ENCODE measurements at places on chromosomes 5 and 9.

DNA sequence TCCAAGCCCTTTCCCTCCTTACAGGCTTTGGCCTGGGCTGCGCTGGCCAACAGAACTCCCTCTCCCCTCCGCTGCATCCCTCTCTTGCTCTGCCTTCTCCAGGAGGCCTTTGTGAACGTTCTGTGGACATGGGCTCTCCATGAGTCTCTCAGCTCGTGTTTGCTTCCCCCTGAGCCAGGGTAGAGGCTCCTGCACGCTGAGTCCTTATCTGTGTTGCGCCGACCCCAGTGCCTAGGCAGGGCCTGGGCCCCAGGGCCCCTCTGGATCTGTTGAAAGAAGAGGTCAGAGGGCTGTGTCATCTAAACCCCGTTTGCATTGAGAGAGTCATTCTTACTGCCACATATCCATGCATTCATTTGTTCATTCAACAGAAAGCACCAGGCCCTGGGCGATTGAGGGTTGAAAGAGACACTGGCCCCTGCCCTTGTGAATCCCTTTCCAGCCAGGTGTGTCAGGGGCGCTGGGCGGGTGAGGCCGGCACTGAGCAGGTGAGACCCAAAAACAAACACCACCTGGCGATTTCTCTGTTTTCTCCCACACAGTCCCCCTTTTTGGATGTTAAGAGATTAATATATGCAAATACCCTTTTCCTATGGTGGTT lies 111.2 kb upstream of the IER5L start:
- DNase-seq: no peak

- DNase-seq: peak; percentile 48
Measured at GRCh38 chr9:112884101-112884500, 6.6 kb downstream of the SLC46A2 start.

- no peak for DNase-seq
Measured at GRCh38 chr5:138945421-138946240, 70.5 kb upstream of the LRRTM2 start.

DNA sequence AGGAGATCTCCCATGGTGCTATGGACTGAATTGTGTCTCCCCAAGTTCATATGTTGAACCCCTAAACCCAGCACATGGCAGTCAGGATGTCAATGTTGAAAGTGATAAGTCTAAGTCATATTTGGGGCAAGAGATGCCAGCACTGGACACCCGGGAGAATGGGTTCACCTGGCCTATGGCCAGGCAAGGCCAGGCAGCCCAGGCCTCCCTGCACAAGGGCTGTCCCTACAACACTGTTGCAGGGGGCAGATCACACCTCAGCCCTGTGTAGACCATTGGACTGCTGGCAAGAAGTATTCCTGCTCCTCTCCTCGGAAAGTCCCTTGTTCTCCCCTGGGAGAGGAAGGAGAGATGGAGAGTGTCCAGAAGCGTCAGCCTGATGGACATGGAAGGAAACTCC lies 240.5 kb downstream of the GADD45G start:
- no peak for DNase-seq

- no peak for DNase-seq
Measured at GRCh38 chr5:109218818-109219217, 191.0 kb downstream of the PJA2 start.

DNA sequence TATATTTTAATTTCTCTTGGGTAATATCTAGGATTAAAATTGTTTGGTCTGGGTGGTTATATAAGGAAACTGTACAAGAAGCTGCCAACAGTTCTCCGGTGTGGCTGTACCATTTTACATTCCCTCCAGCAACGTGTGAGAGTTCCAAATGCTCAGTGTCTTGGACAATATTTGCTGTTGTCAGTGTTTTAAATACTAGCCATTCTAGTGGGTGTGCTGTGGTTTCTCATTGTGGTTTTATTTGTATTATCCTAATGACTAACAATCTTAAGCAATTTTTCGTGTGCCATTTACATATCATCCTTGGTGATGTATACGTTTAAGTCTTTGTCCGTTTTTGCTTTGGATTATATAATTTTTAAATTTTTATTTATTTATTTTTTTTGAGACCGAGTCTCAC lies 34.0 kb downstream of the TNFSF15 start:
- DNase-seq: no peak

Measured in hepatic stellate cell (primary cell).